ENCODE measurements at places on chromosomes 1 and 21.

DNA sequence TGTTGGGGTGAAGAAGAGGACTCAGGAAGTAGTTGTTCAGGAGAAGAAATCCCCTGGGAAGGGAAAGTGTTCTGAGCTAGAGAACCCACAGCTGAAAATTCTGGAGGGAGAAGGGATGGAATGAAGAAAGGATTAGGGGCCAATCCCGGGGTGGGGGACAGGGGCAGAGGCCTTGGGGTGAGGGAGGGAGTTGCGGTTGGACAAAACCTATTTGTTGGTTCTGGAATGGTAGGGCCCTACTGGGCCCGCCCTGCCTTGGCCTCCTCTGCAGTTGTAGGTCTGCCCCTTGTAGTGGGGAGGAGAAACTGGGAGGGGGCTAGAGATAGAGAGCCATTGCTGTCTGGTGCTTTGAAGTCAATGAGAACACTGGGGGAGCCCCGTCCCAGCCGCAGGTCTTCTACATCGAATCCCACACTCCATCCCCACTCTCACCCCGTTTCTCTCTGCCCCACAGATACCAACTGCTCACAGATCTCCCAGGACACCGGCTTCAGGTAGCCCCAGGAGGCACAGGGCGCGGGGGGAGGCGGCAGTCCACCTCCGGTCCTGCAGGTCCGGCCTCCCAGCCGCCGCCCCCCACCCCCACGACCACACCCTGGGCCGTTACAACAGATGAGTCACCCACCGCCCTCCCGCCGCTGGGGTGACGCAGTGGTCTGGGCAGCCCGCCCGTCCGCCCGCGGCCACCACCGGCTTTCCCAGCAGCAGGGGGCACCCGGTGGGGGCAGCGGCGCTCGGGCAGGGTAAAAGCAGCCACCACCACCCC is 1.1 kb downstream of the TAGLN2 start:
- DNase-seq = peak; percentile 93

- peak; percentile 40 for DNase-seq
These were observed 94.1 kb downstream of the SIK1 start for GRCh38 chr21:43332861-43333297.

DNA sequence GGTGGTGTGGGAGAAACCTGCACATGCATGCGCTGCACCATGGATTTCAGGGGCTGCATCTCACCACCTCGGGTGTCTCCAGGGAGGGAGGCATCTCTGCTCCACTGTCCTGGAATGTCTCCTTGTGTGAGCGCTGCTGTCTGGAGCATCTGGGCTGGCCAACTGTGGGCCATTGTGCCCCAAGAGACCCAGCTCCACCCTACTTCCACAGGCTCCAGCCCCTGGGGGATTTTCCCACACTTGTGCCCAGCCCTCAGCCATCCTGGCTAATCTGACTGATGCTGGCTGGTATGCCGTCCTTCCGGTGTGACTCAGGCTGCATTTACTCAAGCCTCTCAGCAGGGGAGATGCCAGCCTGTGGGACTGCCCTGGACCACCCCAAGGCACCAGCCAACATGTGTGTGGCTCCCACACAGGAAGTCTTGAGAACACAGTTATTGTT is 62.0 kb downstream of the TRIM11 start:
- no peak for DNase-seq

GRCh38 chr21:39010629-39011404 is 172.4 kb downstream of the PSMG1 start:
- DNase-seq = no peak

DNA sequence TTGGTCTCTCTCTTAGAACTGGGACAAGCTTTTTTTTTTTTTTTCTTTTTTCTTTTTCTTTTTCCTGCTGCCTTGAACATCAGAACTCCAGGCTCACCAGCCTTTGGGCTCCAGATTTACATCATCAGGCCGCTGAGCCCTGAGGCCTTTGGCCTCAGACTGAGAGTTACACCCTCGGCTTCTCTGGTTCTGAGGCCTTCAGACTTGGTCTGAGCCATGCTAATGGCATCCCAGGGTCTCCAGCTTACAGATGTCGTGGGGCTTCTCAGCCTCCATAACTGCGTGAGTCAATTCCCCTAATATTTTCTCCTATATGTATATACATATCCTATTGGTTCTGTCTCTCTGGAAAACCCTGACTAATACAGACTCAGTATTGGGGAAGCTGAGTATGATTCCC is 36.5 kb upstream of the RC3H1 start:
- peak; percentile 55 for DNase-seq

GRCh38 chr1:28663871-28664470 is 4.6 kb upstream of the GMEB1 start:
- DNase-seq = no peak

DNA sequence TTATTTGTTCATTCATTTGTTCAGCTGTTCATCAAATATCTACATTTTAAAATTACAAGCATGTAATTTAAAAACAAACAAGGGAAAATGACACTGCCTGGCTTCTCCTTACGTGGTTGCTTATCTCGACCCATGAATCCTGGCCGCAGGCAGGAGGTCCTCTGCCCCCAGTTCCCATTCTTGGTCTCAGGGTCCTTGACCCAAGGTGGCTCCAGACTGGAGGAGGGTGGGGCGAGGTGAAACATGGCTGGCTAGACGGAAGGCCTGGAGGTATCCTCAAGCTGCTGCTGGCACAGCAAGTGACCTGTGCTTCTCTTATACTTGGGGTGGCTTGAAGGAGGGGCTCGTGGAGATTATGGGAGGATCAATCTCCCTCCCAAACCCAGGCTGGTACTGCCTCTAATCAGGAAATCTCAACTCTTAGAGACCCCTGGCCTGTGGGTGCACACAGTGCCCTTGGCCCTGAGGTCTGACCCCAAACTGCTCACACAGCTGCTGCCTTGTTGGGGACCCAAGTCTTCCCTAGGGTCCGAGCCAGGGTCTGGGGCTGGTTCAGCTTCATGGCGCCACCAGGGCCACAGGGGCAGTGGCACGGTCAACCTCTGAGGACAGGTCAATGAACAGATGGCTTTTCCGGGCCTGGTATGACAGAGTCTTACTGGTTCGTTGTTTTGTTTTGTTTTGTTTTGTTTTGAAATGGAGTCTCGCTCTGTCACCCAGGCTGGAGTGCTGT is 63.7 kb downstream of the SCCPDH start:
- no peak for DNase-seq

DNA sequence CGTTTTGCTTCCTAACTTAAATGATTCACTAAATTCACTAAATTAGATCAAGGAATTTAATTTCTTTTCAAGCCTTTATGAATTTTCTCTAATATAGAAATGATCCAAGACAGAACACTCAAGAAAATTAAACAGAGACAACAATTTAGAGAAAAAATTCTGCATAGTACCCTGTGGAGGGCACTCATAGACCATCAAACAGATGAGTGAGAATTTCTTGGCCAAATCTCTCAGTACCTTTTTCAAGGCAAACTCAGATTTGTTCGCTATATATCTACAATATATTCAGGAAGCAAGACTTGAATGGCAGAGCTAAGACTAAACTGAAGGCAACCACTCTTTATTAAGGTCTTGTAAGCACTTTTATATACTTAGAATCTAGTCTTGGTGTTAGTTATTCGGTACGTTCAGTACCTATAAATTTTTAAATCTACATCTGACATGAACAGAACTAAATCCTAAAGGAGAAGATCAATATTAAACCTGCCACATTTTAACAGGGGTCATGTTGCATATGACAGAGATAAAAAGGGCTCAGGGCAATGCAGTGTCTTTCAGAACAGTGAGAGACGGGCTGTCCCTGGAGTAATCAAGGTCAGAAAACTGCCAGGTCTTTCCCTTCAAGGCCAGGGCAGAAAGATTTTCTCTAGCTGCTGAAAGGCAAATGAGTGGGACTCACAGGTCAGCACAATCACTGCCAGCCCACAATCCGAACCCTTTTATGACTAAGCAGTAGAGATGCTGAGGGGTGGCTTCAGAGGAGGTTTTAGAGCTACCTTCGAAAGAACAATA is 118.8 kb upstream of the TMPRSS15 start:
- DNase-seq = peak; percentile 9

DNA sequence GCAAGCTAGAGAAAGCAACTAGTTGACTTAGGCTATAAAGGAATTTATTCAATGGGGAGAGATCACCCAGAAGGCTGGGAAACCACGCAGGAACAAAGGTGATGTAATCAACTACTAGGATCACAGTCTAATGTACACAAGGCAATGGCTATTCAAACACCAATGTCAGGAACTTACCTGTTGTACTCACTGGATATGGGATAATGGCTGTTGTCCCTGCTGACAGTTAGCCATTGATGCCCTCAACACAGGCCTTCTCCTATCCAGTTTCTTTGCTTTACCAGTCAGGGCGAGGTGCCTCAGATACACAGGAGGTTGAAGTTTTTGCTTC is 32.3 kb downstream of the C21orf91 start:
- no peak for DNase-seq

DNA sequence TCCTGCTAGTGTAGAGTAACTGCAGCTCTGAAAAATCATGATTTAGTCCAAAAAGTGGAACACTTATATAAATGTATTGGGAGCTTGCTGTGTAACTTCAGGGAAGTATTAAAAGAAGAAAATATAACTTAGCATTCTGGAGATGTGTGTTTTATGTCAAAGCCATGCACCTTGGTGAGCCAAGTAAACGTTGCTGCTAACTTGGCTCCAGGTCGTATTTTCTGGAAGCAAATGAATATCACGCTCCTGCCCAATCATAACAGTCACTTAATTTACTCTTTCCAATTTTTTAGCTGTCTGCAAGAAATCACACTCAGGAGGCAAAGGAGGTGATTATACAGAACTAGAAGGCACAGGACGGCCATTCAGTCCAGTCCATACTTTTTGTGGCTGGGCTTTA is 61.1 kb downstream of the DOP1B start:
- no peak for DNase-seq

GRCh38 chr1:63618011-63618410 is 24.8 kb downstream of the PGM1 start:
- DNase-seq = peak; percentile 21

DNA sequence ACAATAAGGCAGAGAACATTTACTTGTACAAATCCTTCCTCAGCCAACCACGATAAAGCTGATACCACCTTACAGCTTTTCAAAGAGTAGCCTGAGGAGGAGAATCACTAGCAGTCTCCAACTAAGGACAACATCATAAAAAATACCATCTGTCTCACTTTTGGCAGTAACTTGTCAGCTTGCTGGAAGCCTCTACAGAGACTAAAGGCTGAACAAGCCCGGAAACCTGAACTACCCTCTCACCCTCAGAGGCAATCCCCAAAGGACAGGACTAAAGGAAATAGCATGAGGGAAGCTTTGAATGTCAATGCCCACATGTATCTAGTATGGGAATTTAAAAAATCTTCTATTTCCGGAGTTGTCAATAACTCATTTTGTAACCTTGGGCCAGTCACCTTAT is 10.6 kb downstream of the SRSF4 start:
- DNase-seq = no peak

GRCh38 chr1:108678706-108679105 is 13.4 kb upstream of the PRPF38B start:
- DNase-seq = no peak

GRCh38 chr1:9466780-9467758 is 72.2 kb upstream of the SLC25A33 start:
- peak; percentile 46 for DNase-seq

DNA sequence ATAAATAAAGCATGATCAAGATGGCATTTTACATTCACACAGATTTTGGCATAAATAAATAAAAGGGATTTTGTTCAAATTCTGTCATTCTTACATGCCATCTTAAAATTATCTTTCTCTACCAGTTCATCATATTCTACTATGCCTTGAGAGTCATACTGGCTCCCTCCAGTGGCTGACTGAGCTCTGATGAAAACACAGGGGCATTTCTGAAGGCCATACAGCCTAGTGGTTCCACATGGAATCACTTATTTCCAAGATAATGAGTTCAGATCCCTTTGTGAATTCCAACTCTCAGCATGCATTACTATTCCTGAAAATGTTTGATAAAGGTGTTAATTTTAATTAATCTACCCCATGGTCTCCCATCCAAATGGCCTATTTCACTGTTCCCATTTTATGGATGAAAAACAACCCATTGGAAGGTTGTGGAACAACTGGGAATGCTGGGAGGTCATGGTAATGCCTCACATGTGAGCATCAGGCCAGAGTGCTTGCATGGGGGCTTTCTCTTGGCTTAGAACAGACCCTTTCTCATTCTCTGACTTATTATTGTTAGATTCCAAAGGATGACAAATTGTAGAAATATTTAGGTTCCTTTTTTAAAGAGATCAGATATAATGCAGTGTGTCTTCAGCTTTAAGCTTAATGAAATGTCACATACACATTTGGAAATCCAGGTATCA is 622.4 kb upstream of the PKN2 start:
- DNase-seq = peak; percentile 79

DNA sequence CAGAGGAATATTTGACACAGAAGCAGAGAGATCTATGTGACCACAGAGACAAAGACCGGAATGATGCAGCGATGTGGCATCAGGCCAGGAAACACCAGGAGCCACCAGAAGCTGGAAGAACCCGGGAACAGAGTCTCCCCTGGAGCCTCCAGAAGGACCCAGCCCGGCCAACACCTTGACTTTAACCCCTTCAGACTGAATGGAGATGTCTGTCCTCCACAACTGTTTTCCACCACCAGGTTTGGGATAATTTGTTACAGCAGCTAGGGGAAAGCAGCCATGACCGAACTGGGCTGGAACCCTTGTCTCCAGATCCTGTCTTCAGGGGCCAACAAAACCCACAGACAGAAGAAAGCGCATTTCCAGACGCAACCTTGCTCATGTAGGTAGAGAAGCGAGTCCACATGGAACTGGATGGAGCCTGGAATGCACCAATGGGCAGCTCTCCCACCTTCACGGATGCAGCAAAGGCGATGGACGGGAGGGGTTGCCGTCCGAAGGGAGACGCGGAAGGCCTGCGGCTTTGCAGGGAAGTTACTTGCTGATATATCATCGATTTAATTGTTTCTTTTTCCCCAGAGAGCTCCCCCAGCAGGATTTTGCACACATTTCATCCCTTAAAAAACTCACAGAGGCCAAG is 396.6 kb downstream of the NPHP4 start:
- no peak for DNase-seq

DNA sequence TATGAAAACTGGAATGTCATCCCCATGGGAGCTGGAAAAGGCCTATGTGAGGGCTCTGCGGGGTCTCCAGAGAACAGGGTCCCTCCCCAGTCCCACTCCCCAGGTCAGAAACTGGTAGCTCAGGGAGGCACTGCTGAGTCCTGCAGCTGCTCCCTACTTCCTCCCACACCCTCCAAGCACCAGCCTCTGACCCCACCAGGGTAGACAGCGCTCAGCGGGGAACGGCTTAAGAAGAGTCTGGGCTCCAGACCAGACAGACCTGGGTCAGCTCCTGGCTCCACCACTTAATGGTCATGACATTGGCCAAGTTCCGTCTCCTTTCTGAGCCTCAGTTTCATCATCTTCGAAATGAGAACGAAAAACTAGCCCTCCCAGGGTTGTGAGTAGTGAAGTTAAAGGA is 7.2 kb downstream of the LRP8 start:
- no peak for DNase-seq

DNA sequence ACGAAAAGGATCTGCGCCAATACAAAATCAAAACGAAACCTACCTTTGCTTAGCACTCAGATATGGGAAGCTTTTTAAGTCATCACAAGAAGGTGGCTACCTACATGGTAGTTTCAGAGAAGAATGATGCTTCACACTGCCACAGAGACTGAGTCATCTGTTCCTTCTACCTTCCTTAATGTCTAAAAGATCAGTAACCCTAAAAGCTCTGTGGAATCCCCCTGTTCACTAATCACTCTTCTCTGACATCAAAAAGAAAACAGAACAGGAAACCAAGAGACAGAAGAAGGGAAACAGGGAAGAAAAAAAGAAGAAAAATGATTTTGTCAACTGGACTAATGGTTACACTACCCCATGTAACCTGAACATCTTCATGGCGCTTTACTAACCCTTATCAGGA is 177.2 kb downstream of the SMYD3 start:
- no peak for DNase-seq

- no peak for DNase-seq
These were observed 23.8 kb downstream of the TMEM50A start for GRCh38 chr1:25361901-25362300.

- DNase-seq = no peak
These were observed 1.6 kb upstream of the FAM20B start for GRCh38 chr1:179023946-179024650.

Measured in fibroblast of lung (primary cell).